ENCODE measurements at places on chromosomes 16 and 17. TPM values are rescaled to one million over a fixed set of nuclear protein-coding genes. Genes with fewer than 3 reads are reported as not detected.

GRCh38 chr16:5647051-5647450 lies 549.5 kb upstream of the EEF2KMT start:
- no peak for DNase-seq

- DNase-seq = no peak
Measured at GRCh38 chr16:2686912-2687507, 4.7 kb downstream of the KCTD5 start.

GRCh38 chr16:84572096-84572495 lies 45.8 kb downstream of the COTL1 start:
- DNase-seq = no peak

The C17orf78 gene
- polyA plus RNA-seq = not detected

GRCh38 chr17:6101706-6102105 lies 31.5 kb downstream of the WSCD1 start:
- DNase-seq = no peak

GRCh38 chr17:46057366-46057765 lies 58.3 kb downstream of the STH start:
- no peak for DNase-seq

- DNase-seq = no peak
Measured at GRCh38 chr17:45335721-45336120, 18.9 kb upstream of the MAP3K14 start.

DNA sequence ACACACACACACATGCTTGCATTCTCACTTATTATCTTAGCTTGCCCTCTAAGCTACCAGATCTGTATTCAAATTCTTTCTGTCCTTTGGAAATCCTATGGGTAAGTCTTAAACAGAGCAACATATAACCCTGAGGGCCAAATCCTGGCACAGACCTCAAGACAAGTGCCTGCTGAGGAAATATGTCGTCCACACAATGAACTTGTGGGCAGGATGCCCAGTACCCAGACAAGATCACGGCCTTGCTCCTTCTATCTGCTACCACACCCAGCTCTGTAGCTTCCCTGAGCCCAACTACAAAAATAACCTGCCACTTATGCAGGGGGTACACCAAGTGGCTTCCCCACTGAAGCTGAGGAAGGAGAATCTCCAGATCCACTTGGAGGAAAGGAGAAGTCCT lies 37.3 kb upstream of the FA2H start:
- no peak for DNase-seq

DNA sequence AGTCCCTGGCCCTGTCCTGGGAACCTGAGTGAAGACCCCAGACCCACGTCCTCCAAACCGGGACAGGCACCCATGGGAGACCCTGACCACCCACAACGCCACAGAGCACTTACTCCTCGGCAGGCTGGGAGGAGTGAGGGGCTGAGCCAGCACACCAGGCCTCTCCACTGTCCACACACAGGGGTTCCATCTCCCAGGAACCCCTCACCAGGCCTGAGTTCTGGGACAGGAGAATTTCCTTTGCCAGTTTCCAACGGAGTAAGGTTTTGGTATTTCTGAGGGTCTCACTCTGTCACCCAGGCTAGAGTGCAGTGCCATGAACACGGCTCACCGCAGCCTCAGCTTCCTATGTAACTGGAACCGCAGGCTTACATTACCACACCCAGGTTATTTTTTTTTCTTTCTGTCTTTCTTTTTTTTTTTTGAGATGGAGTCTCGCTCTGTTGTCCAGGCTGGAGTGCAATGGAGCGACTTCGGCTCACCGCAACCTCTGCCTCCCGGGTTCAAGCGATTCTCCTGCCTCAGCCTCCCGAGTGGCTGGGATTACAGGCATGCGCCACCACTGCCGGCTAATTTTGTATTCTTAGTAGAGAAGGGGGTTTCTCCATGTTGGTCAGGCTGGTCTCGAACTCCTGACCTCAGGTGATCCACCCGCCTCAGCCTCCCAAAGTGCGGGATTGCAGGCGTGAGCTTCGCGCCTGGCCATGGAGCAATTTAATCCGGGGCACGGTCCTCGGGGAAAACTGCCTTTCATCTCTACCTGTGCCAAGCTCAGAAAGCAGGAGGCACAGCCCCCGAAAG lies 1.6 kb downstream of the PGAP6 start:
- no peak for DNase-seq

The ANKRD40CL gene
- 0.17 TPM for polyA plus RNA-seq

- no peak for DNase-seq
Measured at GRCh38 chr17:21774263-21774662, 81.9 kb downstream of the KCNJ18 start.

GRCh38 chr16:65071433-65072311 lies 50.2 kb downstream of the CDH11 start:
- no peak for DNase-seq

GRCh38 chr16:84839956-84840355 lies 20.2 kb downstream of the CRISPLD2 start:
- no peak for DNase-seq

DNA sequence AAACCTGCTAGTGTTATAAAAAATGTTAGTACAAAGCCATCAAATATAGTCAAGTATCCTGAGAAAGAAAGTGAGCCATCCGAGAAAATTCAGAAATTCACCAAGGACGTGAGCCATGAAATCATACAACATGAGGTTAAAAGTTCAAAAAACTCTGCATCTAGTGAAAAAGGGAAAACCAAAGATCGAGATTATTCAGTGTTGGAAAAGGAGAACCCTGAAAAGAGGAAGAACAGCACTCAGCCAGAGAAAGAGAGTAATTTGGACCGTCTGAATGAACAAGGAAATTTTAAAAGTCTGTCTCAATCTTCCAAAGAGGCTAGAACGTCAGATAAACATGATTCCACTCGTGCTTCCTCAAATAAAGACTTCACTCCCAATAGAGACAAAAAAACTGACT lies 31.7 kb downstream of the RBBP6 start:
- no peak for DNase-seq

The PRAC1 gene
- polyA plus RNA-seq = not detected

The KLHL11 gene
- polyA plus RNA-seq = 9.6 TPM

The PIK3R5 gene
- polyA plus RNA-seq = 1.0 TPM

The OMG gene
- polyA plus RNA-seq = 0.15 TPM

GRCh38 chr17:82328141-82328993 lies 5.2 kb downstream of the SECTM1 start:
- DNase-seq = no peak

DNA sequence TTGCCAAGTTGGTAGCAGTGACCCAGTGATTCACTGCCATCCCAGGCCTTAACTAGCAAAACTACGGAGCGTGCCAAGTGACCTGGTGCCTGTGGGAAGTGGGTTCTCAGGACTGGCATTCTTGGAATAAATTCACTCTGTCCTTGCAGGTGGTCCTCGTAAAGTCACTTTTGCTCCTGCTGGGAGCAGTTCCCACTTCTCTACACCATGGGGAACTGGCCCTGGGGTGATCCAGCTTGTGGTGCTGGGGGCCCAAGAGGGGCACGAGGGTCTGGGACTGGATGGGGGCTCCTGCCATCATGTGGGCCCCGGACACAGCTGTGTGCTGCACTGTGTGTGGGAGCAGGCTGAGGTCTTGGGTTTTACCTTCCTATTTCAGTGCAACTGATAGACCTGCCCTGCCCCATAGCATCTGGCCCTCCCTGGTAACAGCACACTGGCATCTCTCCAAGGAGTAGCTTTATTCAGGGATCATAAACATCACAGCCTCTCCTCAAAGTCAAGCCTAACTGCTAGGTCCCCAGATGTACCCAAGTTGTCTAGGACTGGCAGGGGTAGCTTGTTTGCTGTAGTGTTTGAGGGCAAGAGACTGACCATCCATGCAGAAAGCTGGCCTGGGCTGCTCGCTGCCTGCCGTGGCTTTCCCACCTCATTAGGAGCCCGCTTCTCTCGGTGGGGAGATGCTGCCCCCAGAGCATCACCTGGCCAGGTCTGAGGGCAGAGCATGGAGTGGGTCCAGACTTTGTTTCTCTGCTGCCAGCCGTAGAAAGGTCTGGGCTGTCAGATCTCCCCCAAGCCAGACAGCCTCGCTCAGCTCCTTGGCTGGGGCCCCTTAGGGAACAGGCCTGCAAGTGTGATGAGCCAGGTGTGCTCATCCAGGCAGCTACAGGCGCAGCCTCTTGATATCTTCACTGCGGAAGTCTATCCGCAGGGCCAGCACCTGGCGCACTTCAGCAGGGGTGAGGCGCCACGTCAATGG lies 26.0 kb downstream of the FCSK start:
- DNase-seq = no peak

The NSF gene
- 35.3 TPM for polyA plus RNA-seq

GRCh38 chr17:34519282-34519681 lies 60.1 kb upstream of the TMEM132E start:
- DNase-seq = no peak

DNA sequence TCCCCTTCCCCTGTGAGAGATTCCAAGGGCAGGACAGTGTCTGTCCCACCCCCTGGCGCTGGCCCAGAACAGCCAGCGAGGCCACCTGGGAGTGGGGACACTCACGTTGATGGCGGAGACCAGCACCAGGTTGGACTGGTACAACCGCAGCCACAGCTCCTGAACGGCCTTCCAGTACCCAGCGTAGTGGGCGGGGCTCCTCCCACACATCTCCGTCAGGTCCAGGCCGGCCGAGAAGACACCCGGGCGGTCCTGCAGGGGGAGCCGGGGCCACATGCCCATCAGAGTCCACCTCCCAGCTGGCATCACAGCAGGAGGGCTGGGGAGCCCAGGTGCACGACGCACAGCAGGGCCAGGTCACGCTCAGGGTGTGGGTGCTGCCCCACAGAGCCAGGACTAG lies 7.1 kb downstream of the ECI1 start:
- no peak for DNase-seq

The GAS2L2 gene
- not detected for polyA plus RNA-seq

The CSHL1 gene
- not detected for polyA plus RNA-seq

The PLA2G10 gene
- polyA plus RNA-seq = 1.0 TPM

DNA sequence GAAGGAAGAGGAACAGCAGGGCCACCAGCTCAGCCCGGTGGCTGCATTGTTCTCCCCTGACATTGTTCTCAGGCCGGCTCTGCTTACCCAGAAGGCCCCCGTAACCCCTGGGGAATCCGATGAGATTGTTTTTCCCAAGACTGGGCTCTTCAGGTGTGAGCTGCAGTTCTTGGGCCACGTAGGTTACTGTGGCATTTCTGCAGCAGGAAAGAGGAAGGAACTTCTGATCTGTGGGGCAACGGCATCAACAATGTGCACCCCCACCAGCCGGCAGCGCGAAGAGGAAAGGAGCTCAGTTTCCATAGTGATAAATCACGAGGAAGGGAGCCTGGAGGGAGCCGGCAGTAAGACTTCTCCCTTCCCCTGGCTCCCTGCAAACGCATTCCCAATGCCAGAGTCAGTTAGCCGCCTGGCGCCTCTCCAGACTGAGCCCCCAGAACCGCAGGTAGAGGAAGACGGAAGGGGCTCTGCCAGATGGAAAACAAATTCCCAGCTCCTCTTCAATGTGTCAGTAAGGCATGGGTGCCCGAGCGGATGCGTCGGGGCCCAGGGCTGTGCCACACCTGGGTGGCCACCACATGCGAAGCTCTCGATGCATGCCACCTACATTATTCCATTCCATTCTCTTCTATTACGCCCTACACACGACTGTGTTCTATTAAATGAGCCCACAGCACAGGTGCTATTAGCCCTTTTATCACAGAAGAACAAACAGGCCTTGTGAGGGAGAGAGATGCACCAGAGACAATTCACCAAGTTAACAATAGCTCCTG lies 21.5 kb upstream of the PECAM1 start:
- no peak for DNase-seq

The NECAB2 gene
- polyA plus RNA-seq = 0.97 TPM

DNA sequence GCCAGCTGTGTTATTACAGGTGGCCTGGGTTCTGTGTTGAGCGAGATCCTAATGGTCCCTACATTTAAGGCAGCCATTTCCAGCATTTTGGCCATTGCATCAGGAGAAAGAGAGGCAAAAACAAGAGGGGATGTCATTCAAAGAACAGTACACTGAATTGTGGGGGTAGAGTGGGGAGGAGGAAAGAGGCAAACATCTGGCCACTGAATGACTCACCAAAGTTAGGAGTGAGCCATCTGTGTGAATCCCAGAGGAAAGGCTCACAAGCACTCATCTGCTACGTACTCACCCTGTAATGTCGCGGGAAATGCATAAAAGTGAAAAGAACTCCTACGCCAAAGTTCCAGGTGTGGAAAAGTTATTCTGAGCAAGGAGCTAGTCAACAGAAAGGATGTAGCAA lies 16.7 kb downstream of the KRABD2 start:
- DNase-seq = no peak

GRCh38 chr17:39822051-39822451 lies 42.1 kb downstream of the IKZF3 start:
- DNase-seq = no peak

DNA sequence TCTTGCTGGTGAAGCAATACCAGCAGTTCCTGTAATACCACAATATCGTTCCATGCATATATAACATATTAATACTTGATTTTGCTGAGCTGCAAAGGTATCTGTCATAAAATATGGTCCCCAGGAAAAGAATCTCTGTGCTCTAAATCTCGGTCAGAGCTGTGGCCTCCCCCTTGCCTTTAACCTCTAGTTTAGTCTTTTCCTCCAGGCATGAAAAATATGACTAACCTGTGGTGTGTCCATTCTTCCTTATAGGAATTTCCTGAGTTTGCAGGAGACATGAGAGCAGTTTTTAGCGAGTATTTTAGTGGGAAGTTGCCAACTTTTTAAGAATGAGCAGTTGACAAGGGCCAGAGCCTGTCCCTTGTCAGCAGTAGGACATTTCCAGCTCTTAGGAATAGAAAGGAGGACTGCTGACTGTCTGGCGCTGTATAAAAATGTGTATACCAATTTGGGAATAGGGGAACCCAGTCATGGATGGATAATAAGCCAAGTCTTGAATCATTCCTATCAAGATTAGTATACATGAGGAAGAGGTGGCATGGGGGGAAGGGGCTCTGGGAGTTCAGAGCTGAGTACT lies 8.7 kb downstream of the ATXN1L start:
- DNase-seq = no peak

The CDH11 gene
- 326 TPM for polyA plus RNA-seq

DNA sequence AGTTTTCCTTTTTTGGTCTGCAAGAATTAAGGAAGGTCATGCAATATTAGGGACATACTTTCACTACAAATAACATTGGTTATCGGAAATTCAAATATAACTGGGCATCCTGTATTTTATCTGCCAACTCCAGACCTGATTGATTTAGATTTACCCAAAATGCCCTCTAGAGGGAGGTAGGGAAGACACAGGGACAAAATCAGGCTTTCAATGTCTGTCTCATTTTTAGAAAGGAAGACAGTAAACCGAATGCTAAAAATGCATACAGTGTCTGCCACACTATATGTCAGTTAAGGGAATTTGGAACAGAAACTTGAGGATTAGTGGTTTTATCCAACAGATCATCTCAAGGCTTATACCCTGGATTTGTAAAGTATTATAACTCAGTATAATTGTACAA lies 161.7 kb upstream of the SOX9 start:
- no peak for DNase-seq

GRCh38 chr17:4636474-4637100 lies 4.9 kb downstream of the ALOX15 start:
- no peak for DNase-seq

GRCh38 chr16:6265968-6266367 lies 1066.7 kb upstream of the RBFOX1 start:
- DNase-seq = no peak

DNA sequence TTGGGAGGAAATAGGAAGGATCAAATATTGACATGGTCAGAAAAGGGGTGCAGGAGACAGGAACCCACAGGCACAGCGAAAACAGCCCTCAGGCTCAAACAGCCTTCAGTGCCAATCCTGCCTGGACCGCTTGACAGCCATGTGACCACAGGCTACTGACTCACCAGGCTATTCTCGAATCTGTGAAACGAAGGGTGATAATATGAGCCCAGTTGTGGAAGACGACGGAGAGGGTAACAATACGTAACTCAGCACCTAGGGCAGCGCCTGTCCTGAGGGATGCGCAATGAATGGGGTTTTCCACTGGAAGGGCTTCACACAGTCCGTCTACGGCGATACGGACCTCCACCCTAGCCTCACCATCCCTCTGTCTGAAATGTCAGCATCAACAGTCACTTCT lies 117.3 kb upstream of the RCVRN start:
- DNase-seq = no peak
